ENCODE measurements at places on chromosomes 5 and 9. TPM values are rescaled to one million over a fixed set of nuclear protein-coding genes. Genes with fewer than 3 reads are reported as not detected.

GRCh38 chr9:37444890-37445289, 20.4 kb downstream of the ZBTB5 start:
- no peak for DNase-seq

- DNase-seq: no peak
Measured at GRCh38 chr9:97327562-97327961, 20.1 kb downstream of the CCDC180 start.

DNA sequence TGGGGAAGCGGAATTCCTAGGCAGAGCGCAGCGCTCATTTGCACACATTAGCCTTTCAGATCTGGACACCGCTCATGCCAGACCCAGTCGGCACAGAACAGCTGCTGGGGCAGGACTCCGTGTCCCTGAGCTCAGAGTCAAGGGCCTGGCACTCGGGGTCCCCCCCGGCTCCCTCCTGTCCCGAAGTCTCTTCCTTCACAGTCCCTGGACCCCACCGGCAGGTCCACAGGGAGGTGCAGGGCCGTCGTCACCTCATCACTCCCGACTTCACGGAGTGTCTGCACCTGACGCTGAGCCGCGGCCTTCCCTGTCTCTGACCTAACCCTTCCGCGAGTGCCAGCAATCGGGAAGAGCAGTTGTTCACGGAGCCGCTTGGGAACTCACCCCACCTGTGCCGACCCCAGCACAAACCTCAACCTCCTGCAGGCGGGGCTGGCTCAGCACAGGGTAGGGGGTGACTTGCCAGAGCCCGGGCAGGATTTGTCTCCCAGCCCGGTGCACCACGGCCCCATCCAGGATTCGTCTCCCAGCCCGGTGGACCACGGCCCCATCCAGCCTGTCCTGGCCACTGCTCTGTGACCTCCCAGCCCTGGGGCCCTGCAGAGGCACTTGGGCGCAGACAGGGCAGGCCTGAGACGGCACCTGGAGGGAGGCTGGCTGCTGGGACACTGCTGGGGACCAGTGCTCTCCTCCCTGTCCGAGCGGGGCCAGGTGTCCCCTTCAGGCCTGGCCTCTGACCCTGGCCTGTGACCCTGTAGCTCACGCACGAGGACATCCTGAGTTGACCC, 9.9 kb upstream of the SLC9A3 start:
- DNase-seq: no peak

DNA sequence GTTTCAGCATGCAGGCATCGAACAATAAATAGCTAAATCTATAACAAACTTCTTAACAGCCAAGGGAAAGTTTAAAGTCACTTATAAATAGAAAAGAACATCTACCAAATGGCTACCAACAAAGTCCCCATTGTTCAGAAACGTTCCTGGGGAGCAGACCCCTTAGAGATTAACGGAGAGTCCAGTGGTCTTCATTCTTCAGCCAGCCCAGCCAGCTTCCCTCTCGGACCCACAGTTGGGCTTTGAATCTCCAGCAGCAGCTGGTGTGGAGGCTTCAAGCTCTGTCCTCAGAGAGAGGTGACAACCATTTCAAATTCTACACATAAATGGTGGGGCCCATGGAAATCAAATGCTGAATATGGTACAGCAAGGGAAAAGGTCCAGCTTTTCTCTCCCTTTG, 11.2 kb downstream of the ENC1 start:
- DNase-seq: no peak

Gene MYO10
- total RNA-seq: 37.1 TPM

DNA sequence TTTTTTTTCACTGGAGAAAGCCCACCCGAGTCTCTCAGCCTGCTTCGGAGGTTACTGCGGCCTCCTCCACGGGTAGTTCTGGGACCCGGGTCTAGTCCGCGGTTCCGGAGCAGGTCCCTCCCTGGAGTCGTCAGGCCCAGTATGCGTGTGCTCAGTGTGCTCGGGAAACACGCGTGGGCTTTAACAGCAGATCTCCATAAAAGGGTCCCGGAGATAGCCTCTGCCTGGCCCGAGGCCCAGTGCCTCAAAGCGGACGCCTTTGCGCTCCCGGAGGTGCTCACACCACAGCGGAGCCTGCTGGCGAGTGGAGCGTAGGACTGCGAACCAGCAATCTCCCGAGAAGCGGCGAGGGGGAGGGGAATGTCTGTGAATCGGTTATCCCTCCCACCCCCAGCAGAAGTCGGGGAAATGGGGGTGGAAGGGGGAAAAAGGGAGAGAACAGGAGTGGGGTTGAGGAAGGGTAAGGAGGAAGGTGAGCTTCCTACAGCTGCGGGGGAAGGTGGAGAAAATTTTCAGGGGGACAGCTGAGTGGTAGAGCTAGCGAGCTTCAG, 28.7 kb downstream of the CDKN2A start:
- peak; percentile 70 for DNase-seq

Gene FOXD4L4
- 0.09 TPM for total RNA-seq

DNA sequence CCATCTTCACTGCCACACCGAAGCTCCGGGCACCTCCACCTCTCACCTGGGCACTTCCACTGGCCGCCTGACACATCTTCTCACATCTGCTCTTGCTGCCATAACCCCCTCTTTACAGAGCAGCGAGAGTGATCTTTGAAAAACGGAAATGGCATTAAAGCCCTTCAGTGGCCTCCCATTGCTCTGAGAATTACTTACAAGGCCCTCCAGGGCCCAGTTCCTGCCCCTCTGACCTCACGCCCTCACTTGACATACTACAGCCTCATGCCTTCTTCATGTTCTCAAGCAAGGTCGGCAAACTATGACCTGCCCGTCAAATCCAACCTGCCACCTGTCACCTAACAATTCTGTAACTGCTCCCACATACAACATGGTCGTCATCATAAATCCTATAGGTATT, 187.3 kb downstream of the NR3C1 start:
- DNase-seq: no peak

GRCh38 chr5:6201631-6202030, 176.7 kb downstream of the MED10 start:
- DNase-seq: peak; percentile 10
